Occipital lobe (tissue), 3 donors: ENCODE measurements at places on chromosomes 1 and 21.

GRCh38 chr1:158961178-158961577 lies 29.8 kb downstream of the PYHIN1 start:
- no peak for DNase-seq

DNA sequence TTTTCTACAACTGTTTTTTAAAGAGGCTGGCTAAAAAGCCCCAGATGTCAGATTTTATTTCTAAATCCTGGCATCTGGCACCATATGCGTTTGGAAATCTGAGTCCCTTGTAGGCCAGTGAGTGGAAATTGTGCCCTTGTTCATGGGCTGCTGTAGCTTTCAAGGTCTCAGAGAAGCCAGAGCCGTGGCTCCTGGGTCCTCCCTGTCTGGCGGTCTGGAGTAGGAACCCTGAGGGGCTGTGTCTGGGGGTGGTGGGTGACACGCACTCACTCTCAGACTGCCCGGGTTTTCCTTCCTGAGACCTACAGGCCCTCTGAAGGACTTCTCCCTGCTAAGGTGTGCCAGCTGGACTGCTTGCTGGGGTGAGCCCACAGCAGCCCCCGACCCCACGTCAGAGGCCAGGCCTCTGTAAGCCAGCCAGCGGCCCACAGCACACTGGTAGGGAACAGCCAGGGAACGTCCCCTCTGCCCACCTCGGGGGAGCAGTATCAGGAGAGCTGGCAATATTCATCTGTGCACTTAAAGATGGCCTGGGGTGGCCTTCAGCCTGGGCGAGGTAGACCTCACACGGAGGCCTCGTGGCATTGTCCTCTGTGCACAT lies 151.5 kb downstream of the PEX14 start:
- DNase-seq: no peak

- DNase-seq: no peak
Measured at GRCh38 chr1:152777510-152778137, 2.7 kb downstream of the LCE1F start.

- no peak for DNase-seq
Measured at GRCh38 chr1:155241841-155242264, 13.4 kb downstream of the ENTREP3 start.

- no peak for DNase-seq
Measured at GRCh38 chr1:25615563-25616094, 962 bp upstream of the MAN1C1 start.

DNA sequence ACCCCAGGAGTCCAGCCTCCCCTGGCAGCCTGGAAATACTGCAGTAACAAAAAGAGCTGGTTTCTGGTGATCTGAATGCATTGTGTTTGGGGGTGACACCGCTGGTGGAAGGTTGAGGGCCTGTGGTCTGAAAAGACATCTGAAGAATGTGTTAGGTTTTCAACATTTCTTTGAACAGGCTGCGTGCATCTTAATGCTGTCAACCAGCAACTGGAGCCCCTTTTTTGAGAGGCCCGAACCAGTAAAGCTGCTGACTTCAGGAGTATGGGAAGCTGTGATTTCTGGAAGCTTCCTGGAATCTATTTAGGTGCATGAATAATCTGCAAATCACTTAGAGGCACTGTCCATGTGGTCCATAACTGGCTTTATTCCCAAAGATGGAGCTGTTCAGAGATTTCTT lies 17.0 kb downstream of the ATP5PO start:
- no peak for DNase-seq

GRCh38 chr1:3658231-3658615 lies 5.9 kb downstream of the TP73 start:
- no peak for DNase-seq

DNA sequence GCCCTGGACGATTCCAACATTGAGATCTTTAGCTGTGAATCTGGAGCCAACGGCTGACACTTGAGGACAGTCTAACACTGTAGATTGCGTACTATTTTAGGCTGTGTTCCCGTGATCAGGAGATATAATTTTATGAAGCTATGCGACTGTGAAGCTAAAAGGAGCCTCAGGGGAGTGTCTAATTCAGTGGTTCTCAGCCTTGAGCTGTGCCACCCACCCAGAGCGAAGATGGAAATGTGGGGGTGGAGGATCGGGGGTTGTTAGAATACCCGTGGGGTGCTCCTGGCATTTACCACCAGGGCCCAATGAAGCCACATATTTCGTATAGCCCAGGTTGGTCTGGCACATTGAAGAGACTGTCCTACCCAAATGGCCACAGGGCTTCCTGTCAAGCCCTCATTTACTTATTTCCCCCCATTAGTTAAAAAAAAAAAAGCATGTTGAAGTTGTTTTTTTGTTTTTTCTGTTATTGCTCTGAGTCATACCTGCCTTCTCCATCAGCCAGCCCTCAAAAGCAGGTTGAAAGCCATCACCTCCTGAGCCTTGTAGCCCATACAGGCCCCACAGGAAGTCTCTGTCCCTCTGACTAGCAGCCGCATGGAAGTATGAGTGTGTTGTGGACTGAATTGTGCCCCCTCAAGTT lies 141.7 kb downstream of the GALNT2 start:
- DNase-seq: peak; percentile 24

DNA sequence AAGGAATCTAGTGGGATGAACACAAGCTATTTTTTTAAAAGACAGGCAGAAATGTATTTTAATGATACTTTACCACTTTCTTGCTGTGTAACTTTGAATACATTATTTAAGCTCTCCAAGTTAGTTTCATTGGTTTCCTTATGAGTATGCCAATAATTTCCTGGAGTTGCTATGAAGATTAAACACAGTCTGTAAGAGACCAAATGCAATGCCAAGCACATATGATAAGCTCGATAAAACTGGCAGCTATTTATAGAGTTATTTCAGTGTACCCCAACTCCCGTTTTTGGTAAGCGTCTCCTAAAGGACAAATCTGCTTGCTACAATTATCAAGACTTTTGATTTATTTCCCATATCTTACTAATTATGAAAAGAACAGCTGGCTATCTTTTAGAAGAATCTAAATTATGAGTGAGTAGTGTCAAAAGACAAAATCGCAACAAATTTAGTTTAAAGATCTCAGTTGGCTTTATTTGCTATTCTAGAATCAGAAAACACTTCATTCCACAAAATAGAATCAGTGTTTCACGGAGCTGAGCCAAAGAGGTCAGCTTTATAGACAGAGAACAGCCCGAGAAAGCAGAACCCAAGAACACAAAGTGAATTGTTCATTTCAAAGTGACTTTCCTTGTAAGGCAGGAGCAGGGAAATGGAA lies 7.2 kb upstream of the MAP10 start:
- no peak for DNase-seq

GRCh38 chr21:18893406-18893805 lies 489.8 kb upstream of the TMPRSS15 start:
- no peak for DNase-seq

DNA sequence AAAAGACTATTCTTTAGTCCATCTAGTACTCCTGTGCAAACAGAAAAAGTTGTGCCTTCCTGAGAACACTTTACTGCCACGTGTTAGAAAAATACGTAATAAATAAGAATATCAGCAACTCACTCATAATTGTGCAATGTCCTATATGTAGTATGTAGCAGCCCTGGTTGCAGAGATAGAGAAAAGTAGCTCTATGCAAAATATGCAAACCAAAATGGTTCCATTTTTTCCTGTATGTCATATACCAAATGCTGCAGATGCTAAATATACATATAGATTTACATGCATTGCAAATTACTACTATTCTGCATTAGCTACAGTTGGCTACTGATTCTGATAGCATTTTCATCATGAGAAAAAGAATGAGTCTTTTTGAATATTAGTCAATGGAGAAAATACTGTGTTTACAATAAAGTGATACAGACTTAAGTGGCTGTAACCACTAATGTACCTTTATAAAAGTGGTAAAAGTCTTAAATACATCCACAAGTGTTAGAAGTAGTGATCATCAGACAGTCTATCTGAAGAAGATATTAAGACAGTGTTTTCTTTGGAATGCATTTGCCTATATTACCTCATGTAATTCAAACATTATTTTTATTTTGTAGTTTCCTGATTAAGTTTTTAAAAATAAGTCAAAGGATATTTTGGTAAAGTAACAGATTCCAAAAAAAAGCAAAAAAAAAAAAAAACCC lies 19.8 kb downstream of the NME7 start:
- no peak for DNase-seq

- DNase-seq: no peak
Measured at GRCh38 chr1:202152399-202152798, 7.9 kb upstream of the ARL8A start.

DNA sequence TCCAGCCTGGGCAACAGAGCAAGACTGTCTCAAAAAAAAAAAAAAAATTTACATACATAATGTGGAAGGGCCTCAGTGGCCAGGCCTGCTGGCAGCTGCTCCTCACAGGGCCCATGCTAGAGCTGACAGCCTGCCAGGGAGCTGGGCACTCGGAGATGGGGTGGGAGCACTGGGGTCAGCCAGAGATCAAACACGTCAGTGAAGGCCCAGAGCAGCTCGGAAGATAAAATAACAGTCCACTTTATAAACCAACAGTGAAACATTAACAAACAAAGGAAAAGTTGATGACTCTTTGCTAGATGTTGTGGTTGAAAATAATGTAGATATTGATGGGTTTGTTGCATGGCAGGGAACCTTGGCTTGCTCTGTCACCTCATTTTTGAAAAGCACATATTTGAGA lies 42.7 kb downstream of the ATP5PF start:
- DNase-seq: no peak

GRCh38 chr21:18142655-18143054 lies 102.0 kb upstream of the CHODL start:
- no peak for DNase-seq

- DNase-seq: no peak
Measured at GRCh38 chr1:96075704-96076455, 645.7 kb upstream of the PTBP2 start.

DNA sequence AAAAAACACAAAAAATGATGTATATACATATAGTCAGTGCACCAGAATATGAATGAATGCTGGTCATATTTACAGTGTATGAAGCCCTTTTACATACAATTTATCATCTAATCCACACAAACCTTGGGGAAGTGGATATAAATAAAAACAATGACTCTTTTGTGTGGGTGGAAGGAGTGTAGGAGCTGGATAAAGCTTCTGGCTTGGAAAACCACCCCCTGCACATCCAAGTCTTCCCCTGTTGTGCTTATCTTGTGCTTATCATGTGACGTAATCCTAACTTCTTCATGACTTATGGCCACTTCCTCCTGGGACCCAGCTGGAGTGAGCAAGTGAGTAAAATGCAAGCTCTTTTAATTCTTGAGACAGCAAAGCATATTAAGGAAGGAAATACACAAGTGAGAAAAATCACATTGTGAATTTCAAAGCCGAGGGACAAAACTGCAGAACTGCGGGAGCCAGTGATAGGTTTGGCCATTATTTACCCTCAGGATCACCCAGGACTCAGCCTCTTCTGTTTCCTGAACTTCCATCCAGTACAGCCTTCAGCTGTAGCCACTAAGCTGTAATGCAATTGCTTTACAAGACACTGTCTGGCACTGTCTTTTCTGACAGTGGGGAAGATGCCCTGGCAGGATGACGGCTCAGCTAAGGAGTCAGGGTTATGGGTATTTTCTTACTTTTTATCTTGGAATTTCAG lies 104.0 kb upstream of the PPM1J start:
- no peak for DNase-seq

- no peak for DNase-seq
Measured at GRCh38 chr1:173395762-173396161, 81.4 kb upstream of the PRDX6 start.

- no peak for DNase-seq
Measured at GRCh38 chr21:40840401-40841125, 6.4 kb downstream of the DSCAM start.

- DNase-seq: no peak
Measured at GRCh38 chr1:229148743-229149142, 122.2 kb upstream of the RAB4A start.

DNA sequence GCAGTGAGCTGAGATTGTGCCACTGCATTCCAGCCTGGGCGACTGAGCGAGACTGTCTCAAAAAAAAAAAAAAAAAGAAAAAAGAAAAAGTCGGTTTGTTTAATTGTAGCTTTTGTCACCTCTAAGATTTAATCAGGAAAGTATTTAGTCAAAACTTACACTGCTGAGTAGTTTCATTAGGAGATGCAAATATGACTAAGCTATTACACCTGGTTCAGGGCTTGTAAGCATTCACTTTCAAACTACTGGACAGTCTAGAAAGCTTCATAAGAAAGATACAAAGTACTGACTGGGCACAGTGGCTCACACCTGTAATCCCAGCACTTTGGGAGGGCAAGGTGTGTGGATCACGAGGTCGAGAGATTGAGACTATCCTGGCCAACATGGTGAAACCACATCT lies 75.9 kb upstream of the CACYBP start:
- no peak for DNase-seq

- no peak for DNase-seq
Measured at GRCh38 chr21:44994695-44995342, 55.0 kb downstream of the SLX9 start.

- DNase-seq: no peak
Measured at GRCh38 chr1:94246692-94247137, 9.3 kb upstream of the ARHGAP29 start.

- DNase-seq: peak; percentile 10
Measured at GRCh38 chr1:241934201-241934848, 23.2 kb upstream of the BECN2 start.

DNA sequence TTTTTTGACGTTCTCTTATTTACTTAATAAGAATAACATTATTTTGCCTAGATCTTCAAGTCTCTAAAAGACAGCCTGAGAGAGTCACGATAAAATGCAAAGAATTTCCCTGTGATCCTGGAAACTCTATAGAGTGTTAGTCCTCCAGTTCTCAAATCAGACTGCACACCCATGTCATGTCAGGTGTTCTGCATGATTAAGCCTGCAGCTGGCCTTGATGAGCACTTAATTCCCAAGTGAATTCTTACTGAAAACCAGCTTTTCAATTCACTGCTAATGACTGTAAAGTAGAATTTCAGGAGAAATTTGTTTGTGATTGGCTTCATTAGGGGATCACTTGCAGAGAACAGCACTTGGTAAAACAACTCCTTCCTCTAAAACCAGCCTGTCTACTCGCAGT lies 41.9 kb downstream of the CHML start:
- no peak for DNase-seq

- no peak for DNase-seq
Measured at GRCh38 chr1:10208537-10208936, 1.8 kb upstream of the KIF1B start.

GRCh38 chr1:157517016-157517415 lies 35.3 kb downstream of the FCRL5 start:
- no peak for DNase-seq

- no peak for DNase-seq
Measured at GRCh38 chr1:29290414-29290985, 54.2 kb downstream of the PTPRU start.

- no peak for DNase-seq
Measured at GRCh38 chr1:109714661-109715372, 2.8 kb downstream of the GSTM5 start.

DNA sequence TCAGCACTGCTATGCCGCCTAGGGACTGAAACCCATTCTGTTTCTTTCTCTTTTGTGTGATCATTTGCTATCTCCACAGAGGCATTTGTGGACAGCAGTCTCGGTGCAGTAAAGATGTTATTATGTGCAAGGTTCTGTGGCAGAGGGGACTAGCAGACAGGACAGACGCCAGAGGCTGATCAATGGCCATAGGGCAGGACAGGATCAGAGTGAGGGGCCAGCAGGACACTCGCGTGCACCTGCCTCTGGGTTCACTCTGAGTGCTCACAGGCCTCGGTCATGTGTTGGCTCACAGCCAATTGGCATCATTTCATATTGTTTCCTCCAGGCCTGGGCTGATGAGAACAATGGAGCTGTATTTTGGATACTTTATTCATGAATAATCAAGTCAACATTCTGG lies 212.6 kb downstream of the TGFB2 start:
- no peak for DNase-seq

- no peak for DNase-seq
Measured at GRCh38 chr1:223776075-223776814, 63.9 kb downstream of the CAPN2 start.
